Stimulated activated CD4-positive, alpha-beta T cell treated with anti-CD3 and anti-CD28 coated beads, Interleukin-1b, Interleukin-23, amount 100 ng/mL, for 1 hour (primary cell): ENCODE measurements at places on chromosomes 6 and 20.
A peak's percentile ranks its signal among the peaks of the same experiment; 100 is the strongest.

GRCh38 chr20:5608104-5608441 lies 142.1 kb upstream of the SHLD1 start:
- no peak for DNase-seq

- DNase-seq = no peak
Measured at GRCh38 chr20:46951405-46951804, 56.8 kb downstream of the EYA2 start.

- no peak for DNase-seq
Measured at GRCh38 chr20:39016041-39016440, 53.9 kb downstream of the DHX35 start.

- no peak for DNase-seq
Measured at GRCh38 chr6:127459231-127459641, at the start of gene KIAA0408. Gene KIAA0408, minus strand, starts transcription at chr6:127459389. Its CDS starts 5,408 bp downstream, at chr6:127453981.

DNA sequence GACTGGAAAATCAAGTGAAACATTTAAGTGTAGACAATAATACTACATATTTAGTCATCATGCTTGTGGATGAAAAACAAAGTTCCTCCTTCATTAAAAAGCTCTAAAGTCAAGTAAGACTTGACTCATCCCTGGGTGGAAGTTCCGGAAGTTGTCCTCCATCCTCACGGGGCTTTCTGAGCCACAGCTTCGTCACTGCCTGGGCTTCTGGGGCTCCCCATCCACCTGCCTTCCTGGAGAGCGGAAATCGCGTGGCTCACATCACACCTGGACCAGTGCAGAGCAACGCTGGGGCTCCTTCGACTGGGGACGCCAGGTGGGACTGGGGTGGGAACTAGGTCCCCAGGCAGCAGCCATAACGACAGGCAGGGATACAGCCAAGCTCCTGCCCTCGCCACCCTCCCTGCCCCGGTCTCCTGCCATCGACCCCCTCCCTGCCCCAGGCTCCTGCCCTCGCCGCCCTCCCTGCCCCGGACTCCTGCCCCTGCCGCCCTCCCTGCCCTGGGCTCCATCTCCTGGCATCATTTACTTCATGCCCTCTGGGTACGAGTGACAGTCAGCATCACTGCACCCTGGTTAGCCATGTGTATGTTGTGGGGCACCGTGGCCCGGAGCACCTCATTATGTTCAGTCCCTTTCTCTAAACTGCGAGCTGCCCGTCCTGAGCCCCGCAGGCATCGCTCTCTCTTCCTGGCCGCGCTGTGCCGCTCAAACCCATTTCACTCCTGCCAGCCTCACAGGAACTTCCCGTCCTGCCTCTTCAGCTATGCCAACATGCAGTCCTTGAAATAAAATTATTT lies 12.9 kb downstream of the THBS2 start:
- no peak for DNase-seq

GRCh38 chr6:136930528-136930927 lies 8.4 kb downstream of the SLC35D3 start:
- DNase-seq = no peak

DNA sequence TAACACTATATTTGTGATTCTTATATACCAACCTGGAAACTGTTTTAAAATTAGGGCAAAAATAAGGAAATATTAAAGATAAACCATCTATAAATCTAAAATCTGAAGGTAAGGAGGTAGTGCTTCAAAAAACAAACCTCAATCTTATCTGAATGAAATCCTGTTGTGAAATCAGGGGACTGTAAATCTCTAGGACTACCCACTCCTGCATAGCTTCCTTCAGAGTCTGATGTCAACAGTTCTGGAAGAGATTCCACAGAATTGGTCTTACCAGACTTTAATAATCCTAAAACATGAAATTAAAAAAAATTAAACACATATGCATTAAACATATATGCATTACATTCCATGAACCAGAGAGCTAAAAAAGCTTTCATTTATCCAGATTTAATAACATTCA lies 51.4 kb downstream of the IBTK start:
- no peak for DNase-seq

- no peak for DNase-seq
Measured at GRCh38 chr6:20409427-20409971, 7.8 kb downstream of the E2F3 start.

GRCh38 chr6:113010196-113010989 lies 663.3 kb downstream of the RFPL4B start:
- DNase-seq = no peak

GRCh38 chr6:161545741-161546140 lies 271.9 kb upstream of the AGPAT4 start:
- DNase-seq = no peak

DNA sequence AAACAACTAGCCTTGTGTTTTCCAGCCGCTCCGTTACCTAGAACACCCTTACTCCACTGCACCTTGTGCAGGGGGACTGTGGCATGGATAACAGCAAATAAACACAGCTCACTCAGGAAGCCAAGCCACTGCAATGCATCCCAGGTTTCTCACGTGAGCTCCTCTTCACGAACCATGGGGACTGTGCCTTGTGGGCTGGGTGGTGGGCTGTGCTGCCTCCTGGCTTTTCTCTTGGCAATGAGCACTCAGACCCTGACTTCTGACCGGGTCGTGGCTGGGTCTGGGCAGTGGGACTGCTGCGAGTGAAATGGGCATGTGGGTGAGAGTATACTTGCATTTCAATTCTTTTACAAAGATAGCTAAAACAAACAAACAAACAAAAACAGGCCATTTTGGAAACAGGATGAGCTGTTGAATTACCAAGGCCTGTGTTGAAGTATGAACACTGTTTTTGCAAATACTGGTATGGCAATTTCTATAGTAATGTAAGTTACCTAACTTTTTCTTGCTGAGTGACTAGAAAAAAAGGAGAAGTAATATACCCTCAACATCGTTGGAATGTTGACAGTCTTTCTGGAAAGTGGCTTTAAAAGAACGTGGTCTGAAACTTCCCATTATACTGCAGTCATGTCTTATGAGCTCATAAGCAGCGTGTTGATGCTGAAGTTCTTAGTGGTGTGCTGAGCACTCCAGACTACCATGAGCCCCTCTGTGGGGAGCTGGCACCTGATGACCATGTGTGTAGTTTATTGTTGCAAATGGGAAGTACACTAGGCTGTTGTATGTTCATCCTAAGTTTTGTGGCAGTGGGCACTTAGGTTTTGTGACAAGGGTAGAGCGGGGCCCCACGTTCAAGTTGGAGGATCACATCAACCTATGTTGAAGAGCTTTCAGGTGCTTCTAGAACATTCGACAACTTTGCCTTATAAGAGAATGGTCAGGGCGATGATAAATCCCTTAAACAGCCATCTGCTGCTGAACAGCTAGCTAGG lies 120.4 kb downstream of the ARMC2 start:
- no peak for DNase-seq

DNA sequence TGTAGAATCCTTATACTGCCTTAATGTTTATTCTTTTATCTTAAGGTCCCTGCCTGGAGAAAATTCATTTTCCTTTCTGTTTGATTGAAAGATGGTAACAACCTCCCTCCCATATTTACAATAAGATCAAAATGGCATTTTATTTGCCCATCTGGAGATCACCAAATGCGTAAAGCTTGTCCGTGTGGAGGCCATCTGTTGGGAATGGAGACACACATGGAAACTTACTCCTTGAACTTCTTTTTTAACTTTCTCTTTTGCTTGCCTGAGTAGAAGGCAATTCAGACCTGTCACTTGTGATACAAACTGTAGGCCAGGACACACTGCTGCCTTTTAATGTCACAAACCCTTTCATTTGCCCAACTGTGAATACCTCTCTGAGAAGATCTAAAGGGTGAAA lies 144.8 kb upstream of the CEP162 start:
- no peak for DNase-seq

DNA sequence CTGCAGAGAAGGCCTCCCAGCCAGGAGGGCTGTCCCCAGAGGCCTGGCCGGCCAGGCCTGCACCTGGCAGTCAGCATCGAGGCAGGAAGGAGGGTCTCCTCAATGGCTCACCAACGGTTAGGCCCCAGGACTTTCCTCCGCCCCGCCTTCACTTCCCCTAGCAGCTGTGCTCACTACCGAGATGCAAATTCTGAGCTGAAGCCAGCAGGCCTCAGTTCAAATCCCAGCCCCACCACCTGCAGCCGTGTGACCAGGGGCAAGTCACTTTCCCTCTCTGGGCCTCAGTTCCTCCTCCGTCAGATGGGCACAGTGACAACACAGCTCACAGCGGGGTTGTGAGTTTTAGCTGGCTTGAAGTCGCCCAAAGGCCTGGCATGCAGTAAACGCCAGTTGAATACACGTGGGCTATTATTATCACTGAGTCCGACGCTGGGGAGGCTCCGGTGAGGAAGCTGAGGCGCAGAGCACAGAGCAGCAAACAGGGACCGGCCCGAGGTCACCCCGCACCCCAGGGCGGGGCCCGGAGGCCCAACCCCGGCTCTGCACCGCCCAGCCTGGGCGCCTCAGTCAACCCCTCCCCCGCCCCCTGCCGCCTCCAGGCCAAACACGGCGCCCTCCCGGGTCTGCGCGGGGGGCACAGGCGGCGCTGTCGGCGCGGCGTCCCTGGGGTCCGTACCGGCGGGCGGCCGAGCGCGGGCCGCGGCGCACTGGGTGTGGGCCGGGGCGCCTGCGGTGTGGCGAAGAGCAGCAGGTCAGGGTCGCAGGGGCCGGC lies 671 bp downstream of the E2F1 start:
- DNase-seq = no peak

GRCh38 chr6:36197739-36198221 lies 1.2 kb downstream of the BRPF3 start:
- DNase-seq = no peak

DNA sequence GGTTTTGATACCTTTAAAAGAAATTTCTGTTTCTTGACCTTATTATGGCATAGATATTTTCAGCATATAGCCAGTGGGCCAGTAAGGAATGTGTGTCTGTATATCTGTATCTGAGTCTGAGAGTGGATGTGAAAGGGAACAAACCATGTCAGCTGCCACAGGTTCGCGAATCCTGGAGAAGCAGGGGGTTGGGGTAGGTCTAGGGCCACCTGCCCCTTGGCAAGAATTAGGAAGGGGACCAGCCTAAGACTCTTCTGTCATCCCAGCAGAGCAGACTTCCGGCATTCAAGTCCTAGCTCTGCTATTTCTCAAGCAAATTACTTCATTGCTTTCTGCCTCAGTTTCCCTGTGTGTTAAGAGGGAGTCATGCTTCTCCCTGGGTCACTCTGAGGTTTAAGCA lies 180.3 kb upstream of the SNX9 start:
- no peak for DNase-seq

- DNase-seq = no peak
Measured at GRCh38 chr6:149109397-149110070, 208.0 kb upstream of the TAB2 start.

- DNase-seq = no peak
Measured at GRCh38 chr6:57469072-57469471, 151.6 kb downstream of the PRIM2 start.

GRCh38 chr6:90484903-90485302 lies 102.0 kb downstream of the MAP3K7 start:
- no peak for DNase-seq

DNA sequence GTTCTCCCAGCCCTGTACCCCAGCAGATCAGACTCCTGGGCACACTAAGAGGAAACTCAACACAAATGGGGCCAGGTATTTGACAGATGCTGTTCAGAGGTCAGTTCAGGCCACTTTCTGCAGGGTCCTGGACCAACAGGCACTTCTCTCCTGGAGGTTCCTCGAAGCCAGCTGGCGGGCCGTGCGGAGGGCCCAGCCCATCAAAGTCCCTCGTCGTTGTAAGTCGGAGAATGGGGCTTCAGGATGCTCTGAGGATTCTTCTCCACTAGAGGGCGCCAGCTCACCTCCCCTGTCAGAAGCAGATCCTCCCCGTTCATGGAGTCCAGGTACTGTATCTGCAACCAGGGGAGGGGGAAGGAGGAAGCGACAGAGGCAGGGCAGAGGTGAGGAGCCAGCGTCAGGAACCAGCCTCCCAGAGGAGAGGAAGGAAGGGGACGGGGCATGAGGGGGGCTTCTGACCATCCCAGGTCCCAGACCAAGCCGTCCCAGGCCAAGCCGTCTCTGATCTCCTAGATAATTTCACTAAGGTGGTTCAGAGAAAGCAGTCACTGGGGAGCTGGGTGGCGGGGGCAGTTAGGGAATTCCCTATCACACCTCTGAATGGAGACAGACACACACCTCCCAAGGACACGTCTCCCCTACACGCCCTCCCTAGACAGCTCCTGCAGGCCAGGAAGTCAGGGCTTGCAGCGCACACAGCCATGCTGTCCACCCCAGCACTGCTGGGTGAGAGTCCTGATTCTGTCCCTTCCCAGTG lies 11.7 kb upstream of the FAM83C start:
- DNase-seq = peak; percentile 65

DNA sequence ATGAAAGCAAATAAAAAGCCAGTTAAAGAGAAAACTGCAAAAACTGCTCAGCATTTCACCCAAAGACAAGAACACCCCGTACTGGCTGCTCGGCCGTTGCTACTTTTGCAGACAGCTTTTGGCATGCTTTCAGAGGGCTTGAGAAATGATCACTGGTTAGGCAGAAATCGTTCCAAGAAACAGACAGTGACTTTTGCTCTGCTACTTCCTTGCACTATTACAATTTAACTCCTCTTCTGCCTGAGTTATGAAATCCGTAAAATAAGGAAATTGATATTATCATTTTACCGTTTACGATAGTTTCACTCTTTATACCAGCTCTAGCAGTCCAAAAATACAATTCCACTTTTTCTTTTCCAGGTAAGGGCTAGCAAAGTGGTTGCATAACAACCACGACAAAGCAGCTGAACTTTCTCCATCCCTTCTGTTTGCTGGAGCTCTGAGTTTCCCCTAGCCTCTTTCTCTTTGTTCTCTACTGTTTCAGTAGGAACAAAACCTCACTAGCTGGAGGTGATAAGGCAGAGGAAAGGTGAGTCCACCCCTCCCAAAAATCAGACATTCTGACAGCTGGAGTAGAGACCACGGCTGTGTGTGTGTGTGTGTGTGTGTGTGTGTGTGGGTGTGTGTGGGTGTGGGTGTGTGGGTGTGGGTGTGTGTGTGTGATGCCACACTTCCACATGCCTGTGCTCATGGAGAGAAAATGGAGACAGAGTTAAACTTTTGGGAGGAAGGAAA lies 191.8 kb upstream of the RREB1 start:
- no peak for DNase-seq

DNA sequence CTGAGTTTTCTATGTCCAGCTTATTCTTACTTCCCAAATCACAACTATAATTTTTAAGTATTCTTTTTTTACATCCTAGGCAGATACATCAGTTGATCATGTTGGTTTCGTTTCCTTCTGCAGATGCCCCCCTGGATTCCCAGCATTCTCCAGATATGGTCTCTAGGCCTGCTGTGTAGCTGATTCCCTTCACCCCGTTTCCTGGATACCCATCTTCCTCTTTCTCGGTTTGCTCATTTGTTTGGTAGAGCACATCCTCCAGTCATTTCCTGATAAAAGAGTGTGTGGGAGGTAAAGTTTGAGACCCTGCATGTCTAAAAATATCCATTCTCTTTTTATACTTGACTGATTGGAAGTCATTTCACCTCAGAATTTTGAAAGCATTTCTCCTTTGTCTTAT lies 66.4 kb downstream of the ANKS1A start:
- no peak for DNase-seq

- no peak for DNase-seq
Measured at GRCh38 chr6:150712505-150713252, 113.0 kb downstream of the PLEKHG1 start.

GRCh38 chr6:6851059-6851948 lies 256.5 kb upstream of the RREB1 start:
- no peak for DNase-seq
